Naive thymus-derived CD4-positive, alpha-beta T cell (primary cell): ENCODE measurements at places on chromosomes 7 and 10. TPM values are rescaled to one million over a fixed set of nuclear protein-coding genes. Genes with fewer than 3 reads are reported as not detected.

- H3K4me3 ChIP-seq, result no peak overlapping the region
- DNase-seq, result no peak
- no peak overlapping the region for H3K27ac ChIP-seq
- no peaks in the 10 kb centered on the region for H3K4me1 ChIP-seq
- no peaks in the 10 kb centered on the region for H3K27me3 ChIP-seq
Observed at GRCh38 chr7:118040562-118040961, 143.4 kb upstream of the LSM8 start.

- no peak overlapping the region for H3K27ac ChIP-seq
- no peaks in the 10 kb centered on the region for H3K27me3 ChIP-seq
- no peak overlapping the region for H3K4me3 ChIP-seq
Observed at GRCh38 chr7:117269886-117270285, 53.0 kb downstream of the WNT2 start.

DNA sequence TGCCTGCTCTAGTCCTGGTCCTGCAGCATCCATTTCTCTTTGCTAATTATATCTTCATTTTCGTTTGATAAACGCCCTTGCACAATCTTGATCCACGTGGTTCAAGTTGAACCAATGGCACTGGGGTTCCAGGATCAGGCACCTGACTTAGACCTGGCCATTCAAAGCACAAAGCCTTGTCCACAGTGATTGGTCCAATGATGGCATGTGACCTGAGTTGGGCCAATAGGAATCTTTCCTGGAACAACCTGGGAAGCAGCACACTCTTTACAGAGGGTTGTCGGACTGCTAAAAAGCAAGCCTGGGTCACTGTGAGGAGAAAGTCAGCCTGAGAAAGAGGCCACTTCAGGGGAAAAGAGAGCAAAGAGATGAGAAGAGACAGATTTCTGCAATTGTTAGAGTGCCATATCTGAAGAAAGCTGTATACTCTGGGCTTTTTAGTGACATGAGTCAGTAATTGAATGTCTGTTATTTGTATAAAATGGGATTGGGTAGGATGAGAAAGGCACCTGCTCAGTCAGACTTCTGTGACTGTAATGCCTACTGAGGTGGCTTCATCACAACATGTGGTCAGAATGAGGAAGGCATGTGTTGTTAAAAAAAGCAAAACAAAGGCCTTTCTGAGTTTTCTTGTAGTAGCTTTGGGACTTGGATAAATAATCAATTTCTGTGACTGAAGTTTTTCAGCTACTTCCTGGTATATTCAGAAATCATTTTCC is 4.4 kb upstream of the STEAP4 start:
- no peak for DNase-seq
- no peaks in the 10 kb centered on the region for H3K27me3 ChIP-seq
- no peak overlapping the region for H3K4me3 ChIP-seq
- H3K27ac ChIP-seq, result no peak overlapping the region
- H3K4me1 ChIP-seq, result no peaks in the 10 kb centered on the region

DNA sequence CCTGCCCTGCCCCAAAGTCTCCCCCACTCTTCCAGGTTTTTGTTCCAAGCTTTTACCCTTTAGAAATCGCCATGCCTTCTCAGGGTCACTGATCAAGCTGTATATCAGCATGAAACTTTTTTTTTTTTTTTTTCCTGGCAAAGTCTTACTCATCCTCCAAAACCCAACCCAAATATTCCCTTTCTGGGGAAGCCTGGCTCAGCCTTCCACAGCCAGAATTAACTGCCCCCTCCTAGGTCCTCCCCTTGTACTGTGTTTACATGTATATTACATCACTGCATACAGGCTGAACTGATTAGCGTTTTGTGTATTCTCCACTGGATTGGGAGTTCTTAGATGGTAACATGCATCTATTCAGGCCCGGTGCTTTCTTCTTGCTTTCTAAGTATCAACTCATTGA is 4.6 kb upstream of the NOBOX start:
- H3K4me1 ChIP-seq, result no peaks in the 10 kb centered on the region
- H3K36me3 ChIP-seq, result no peaks in the 10 kb centered on the region
- no peak overlapping the region for H3K4me3 ChIP-seq
- DNase-seq, result no peak
- no peaks in the 10 kb centered on the region for H3K27me3 ChIP-seq
- H3K27ac ChIP-seq, result no peak overlapping the region

- no peaks in the 10 kb centered on the region for H3K36me3 ChIP-seq
- no peak for DNase-seq
- H3K27ac ChIP-seq, result no peak overlapping the region
- H3K4me1 ChIP-seq, result no peaks in the 10 kb centered on the region
- no peaks in the 10 kb centered on the region for H3K27me3 ChIP-seq
- no peak overlapping the region for H3K4me3 ChIP-seq
Observed at GRCh38 chr7:117741962-117742361, 131.3 kb downstream of the CTTNBP2 start.

DNA sequence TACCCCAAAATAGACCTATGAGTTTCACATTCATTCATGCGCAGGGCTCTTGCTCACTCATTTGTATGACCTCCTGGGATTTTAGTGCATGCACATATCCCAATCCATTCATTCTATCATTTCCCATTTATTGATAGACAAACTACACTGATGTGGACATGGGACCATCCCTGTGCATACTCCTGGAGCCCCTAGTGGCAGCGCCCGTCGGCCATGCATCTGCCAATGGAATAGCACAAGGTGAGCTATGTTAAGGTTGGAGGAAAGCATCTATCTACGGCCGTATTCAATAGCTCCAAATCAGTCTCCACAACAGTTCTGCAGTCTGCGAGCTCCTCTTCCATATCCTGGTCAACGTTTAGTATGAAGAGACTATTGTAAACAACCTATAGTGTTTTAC is 31.7 kb upstream of the FIGNL1 start:
- no peaks in the 10 kb centered on the region for H3K4me1 ChIP-seq
- H3K4me3 ChIP-seq, result no peak overlapping the region
- no peaks in the 10 kb centered on the region for H3K36me3 ChIP-seq
- no peaks in the 10 kb centered on the region for H3K27me3 ChIP-seq
- no peak for DNase-seq

DNA sequence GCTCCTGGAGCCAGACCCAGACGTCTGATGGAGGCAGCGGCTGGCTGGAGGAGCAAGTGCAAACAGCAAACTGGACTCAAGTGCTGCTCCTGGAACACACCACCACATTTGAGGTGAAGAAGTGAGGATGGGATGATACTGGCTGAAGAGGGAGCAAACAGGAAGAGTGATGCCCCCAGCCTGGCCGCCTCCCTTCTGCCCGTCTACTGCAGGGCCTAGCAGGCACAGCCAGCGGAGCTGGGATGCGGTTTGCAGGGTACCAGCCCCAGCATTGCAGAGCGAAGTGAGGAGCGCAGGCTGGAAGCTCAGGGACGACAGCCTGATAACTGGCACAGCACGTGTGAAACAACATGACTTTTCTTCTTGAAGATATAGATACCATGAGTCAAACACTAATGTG is 111.8 kb upstream of the ZNF32 start:
- H3K27ac ChIP-seq, result no peak overlapping the region

GRCh38 chr7:125112850-125113249 is 183.2 kb upstream of the POT1 start:
- no peaks in the 10 kb centered on the region for H3K27me3 ChIP-seq
- H3K36me3 ChIP-seq, result no peaks in the 10 kb centered on the region
- no peak for DNase-seq
- H3K4me1 ChIP-seq, result no peaks in the 10 kb centered on the region
- H3K27ac ChIP-seq, result no peak overlapping the region
- no peak overlapping the region for H3K4me3 ChIP-seq

- H3K4me3 ChIP-seq, result no peak overlapping the region
- no peak overlapping the region for H3K27ac ChIP-seq
- no peaks in the 10 kb centered on the region for H3K27me3 ChIP-seq
- H3K36me3 ChIP-seq, result no peaks in the 10 kb centered on the region
- no peak for DNase-seq
- peaks cover 4% of the 10 kb centered on the region for H3K4me1 ChIP-seq
Observed at GRCh38 chr10:113997428-113997827, 46.2 kb upstream of the ADRB1 start.

Gene LIPK
- not detected for total RNA-seq

Gene AGR3
- not detected for total RNA-seq

Gene SLC16A12
- not detected for total RNA-seq
